ENCODE measurements at places on chromosomes 1 and 21.

GRCh38 chr21:41993744-41994143 lies 16.4 kb downstream of the ZBTB21 start:
- DNase-seq: no peak

DNA sequence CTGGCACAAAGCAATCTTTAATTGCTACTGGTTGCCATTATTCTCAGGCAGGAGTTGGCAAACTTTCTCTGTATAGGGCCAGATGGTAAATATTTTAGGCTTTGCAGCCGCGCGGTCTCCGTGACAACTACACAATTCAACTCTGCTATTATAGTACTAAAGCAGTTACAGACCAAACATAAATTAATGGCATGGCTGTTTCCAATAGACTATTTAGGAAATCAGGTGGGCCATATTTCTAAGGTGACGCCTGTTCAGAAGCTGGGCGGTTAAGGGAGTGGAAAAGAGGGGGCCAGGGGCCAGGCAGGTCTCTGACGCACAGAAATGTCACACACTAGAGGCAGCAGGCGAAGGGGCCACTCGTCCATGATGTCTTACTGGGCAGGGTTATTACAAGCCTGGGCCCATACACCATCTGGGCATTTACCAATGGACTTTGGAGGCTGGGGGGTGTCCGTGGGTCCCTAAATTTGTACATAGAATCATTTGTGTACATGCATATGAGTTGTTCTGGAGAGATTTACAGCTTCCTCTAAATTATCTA lies 80.1 kb downstream of the STUM start:
- no peak for DNase-seq

DNA sequence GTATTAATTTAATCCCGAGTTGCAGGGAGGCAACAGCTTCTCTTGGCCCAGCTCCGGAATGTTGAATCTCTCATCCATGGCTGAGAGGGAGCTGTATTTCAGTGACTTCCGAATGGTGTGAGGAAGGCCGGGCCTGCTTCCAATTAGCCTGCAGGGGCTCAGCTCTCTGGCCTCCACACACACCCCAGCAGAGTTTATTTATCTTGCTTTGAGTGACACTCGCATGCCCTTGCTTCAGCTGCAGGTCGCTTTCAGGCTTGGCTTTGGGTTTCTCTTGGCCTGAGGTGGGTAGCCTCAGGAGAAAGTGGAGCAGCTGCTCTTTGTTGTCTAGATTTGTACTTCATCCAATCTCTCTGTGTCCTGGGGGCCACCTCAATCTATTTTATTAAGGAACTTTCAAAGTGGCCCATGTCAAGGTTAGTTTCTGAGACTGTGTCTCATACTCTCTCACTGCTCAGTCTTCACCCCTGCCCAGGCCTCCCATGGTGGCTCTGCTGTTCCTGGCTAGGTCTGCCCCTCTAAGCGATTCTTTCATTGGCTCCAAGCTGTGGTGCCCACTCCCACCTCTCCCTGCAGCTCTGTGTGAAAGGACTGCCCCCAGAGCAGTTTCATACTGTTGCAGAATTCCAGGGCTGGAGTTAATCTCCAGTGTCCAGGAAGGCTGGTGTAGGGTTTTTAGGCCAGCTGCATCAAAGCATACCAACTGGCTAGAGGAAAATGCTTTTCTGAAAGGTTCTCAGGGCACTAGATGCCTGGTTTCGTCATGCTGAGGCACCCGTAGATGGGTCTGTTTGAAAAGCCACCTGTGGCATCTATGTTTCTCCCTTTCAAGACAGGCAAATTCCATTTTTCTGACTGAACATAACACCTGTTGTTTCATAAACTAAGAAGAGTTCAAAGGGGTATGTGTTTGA lies 153.5 kb downstream of the PLXNA2 start:
- DNase-seq: no peak

- peak; percentile 11 for DNase-seq
Observed at GRCh38 chr21:18369115-18369514, 34.5 kb downstream of the TMPRSS15 start.

- DNase-seq: no peak
Observed at GRCh38 chr1:185973645-185974044, 239.5 kb downstream of the HMCN1 start.

- DNase-seq: no peak
Observed at GRCh38 chr1:112320058-112320457, 76.0 kb upstream of the CTTNBP2NL start.

- DNase-seq: no peak
Observed at GRCh38 chr1:111792249-111792648, 36.5 kb downstream of the DDX20 start.

- peak; percentile 40 for DNase-seq
Observed at GRCh38 chr1:205458777-205459566, 3.1 kb upstream of the BLACAT1 start.

GRCh38 chr1:118985640-118986554 lies 2.2 kb downstream of the TBX15 start:
- DNase-seq: no peak

- DNase-seq: peak; percentile 46
Observed at GRCh38 chr1:147246910-147247655, 4.6 kb downstream of the CHD1L start.

DNA sequence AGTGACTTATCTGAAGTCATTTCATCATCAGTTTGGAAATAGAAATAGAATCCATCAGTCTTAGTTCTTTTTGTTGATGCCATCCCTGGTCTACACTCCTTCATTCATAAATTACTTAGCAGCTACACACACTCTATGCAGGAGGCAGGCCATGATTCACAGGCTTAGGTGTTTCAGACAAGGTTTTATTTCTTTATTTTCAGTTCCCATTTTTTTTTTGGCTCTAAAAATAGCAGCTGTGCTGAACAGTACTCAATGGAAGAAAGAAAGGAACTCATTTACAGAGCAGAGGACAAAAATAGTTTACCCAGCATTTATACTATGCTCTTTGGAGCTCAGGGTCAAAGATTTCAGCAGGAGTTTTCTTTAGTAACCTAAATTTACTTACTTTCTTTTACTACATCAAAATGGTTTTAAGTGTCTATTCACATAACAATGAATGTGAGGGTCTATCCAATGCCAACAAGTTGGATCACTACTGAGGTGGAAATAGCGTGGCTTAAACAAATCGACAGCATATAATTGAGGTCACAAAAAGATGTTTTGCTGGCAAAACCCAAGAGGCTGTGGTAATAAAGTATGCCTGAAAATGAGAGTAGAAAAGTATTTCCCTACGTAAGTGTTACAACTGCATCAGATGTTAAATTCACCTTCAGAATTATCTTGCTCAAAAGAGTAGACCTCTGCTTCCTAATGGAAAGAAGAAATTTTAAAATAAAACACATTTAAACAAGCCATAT lies 7.7 kb downstream of the KRTAP19-8 start:
- no peak for DNase-seq

- DNase-seq: no peak
Observed at GRCh38 chr1:36950604-36951291, 83.6 kb downstream of the GRIK3 start.

DNA sequence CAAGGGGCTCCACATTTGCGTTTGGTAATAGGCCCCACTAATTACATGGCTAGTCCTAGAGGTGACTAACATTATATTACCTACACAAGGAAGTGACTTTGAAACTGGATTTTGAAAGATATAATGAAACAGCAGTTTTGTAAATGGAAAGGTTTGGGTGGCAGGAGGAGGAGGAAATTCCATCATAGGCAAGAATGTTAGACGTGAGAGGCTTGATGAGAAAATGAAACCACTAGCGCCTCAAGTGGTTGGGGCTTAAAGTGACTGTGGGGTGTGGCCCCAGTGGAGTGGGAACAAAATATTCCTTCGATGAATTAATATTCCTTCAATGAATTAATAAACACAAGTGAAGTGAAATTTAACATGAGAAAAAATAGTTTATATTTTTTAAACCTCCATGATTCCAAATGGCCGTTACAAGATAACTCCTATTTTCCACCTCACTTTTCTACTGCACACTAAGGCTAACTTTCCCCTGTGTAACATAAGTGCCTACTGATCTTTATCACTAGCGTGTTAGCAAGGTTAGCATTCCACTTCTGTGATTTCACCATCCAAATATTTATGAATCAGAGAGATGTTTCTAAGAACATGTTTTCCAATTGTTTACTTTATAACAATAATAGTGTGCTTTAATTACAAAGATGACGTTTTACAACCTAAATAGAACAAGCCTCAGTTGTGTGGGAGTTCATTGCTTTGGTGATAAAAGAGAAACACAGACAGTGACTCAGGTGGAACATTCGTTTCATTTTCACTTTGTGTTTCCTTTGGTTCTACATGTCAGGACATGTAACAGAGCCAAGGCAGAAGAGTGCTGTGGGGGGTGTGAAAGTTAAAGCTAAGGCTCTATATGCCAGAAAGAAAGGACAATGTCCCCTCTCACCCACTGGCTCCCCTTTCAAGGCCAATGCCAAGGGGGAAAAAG lies 12.5 kb upstream of the ATF3 start:
- DNase-seq: peak; percentile 52

DNA sequence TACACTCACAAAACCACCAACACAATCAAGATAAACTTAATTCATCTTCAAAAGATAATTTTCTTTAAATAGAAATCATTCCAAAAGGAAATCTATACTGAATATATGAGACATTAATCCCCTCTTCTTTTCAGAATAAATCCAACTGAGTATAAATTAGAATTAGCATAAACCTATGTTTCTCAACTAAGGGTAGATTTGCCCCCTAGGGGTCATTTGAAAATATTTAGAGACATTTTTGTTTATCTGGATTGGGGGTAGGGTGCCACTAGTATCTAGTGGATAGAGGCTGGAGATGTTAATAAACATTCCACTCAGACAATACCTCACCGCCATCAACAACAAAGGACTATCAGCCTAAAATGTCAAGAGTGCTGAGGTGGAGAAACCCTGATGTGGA lies 6.5 kb upstream of the TNFSF4 start:
- peak; percentile 20 for DNase-seq

DNA sequence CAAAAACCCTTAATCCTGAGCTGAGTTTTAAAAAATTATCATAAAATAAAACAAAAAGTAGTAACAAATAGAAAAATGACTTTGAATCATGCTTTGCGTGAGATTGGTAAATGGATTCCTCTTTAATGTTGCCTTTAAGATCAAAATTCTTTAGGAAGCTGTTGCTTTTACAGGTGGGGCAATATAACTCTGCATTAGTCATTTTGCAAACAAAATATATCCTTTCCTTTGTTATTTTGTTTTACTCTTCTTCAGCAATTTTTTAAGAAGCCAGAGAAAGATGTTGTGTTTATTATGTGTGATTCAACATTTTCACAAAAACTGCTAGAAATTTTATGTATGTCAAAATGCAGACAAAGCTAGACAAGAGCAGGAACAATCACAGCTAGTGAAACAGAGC lies 50.0 kb downstream of the MARK1 start:
- DNase-seq: no peak
